Nephron progenitor cell (in vitro differentiated cells): ENCODE measurements at places on chromosomes 3 and 15.

GRCh38 chr15:101615986-101616848 is 36.0 kb downstream of the TM2D3 start:
- peaks cover 16% of the 10 kb centered on the region for H3K27me3 ChIP-seq
- peak overlapping the region; percentile 68 for H3K4me3 ChIP-seq
- H3K27ac ChIP-seq = peak overlapping the region; percentile 91
- DNase-seq = peak; percentile 77

DNA sequence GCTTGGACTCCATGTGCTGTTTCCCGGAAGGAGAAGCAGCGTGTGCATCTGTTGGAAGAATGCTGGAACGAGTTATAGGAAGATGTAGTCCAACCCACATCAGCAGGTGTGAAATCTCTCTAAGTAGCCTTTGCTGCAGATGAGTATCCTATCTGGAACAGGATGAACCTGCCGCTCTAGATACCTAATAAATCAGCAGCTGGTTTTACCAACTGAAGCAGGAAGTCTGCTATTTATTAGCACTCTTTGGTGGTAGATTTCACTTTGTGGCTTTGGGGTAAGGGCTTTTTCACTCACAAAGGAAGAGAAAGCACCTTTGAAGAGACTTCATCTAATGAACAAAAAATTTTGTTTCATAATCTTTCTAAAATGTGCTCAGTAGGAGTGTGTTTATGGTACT is 66.4 kb downstream of the DCUN1D1 start:
- H3K4me3 ChIP-seq = no peak overlapping the region
- H3K27me3 ChIP-seq = peaks cover 2% of the 10 kb centered on the region
- no peak overlapping the region for H3K27ac ChIP-seq
- no peak for DNase-seq
- H3K4me1 ChIP-seq = peaks cover 18% of the 10 kb centered on the region

DNA sequence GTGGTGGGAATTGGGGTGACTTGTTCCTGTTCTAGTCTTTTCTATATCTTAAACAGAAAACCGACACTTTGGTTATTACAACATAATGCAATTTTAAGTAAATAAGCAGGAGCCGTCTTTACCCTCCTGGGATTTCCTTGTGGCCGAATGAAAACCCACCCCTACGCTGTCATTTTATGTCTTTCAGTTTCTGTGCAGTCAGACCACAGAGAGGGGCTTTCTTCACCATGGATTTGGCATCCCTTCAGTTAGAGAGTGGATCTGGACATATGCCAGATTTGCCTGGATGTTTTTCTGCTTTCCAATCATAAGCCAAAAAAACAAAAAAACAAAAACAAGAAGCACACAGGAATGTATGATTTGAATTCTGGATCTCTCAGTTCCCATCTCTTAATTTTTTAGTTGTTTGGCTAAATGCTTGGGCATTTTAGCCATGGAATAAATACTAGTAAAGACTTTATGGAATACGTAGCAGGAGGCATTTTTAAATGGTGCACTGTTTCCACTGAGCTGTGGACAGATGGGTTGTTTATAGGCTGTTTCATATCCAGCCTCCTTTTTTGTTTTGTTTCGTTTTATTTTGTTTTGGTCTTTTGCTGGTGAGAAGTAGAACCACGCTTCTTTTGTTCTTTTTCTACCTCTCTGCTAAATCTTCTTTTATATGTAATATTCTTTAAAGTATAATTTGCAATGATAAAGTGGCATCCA is 272.9 kb downstream of the FEZF2 start:
- H3K36me3 ChIP-seq = no peaks in the 10 kb centered on the region
- peak overlapping the region; percentile 15 for H3K27ac ChIP-seq
- no peak for DNase-seq
- no peaks in the 10 kb centered on the region for H3K27me3 ChIP-seq
- no peak overlapping the region for H3K4me3 ChIP-seq

DNA sequence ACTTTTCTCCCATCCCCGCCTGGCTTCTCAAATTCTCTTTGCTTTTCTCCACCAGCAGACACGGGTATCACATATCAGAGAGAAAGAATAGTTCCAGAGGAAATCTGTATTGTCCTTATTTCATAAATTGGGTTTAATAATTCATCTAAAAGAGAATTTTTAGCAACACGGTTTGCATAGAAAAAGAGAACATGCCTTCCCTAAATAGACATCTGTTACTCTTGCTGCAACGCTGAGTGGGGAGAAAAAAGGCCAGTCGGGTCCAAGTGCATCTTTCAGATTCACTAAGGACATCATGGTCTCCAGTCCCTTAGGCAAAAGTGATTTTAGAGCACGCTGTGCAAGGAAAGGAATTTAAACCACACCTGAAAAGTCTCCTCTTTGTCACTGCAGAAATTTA is 201.3 kb downstream of the ABHD5 start:
- H3K36me3 ChIP-seq = no peaks in the 10 kb centered on the region
- peaks cover 13% of the 10 kb centered on the region for H3K27me3 ChIP-seq
- peaks cover 35% of the 10 kb centered on the region for H3K4me1 ChIP-seq
- DNase-seq = no peak
- peak overlapping the region; percentile 70 for H3K4me3 ChIP-seq

DNA sequence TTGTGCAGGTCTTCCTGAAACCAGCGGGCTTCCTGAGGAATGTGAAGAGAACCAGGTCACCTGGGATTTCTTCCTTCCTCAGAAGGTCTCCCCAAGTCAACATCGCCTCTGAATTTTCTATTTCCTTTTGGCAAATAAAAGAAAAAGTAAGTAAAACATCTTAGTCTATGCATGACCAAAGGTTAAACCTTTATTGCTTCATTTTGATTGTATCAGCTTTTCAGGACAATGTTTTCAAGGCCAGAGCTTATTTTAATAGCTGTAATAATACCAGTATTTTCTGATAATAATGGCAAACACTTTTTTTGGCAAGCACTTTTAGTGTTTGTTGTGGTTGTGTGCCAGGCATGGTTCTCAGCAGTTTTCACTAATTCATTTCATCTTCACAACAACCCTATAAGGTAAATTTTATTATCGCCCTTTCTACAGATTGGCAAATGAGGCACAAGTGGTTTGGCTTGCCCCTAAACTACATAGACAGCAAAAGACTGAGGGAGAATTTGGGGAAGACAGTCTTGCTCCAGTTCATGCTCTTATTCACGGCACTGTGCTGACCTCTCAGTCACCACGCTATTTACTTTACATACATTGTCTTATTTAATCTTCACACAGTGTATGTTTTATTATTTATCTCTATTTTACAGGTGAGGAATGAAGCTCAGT is 110.4 kb downstream of the RPL22L1 start:
- H3K36me3 ChIP-seq = no peaks in the 10 kb centered on the region
- peaks cover 18% of the 10 kb centered on the region for H3K4me1 ChIP-seq
- peaks cover 3% of the 10 kb centered on the region for H3K27me3 ChIP-seq
- H3K27ac ChIP-seq = no peak overlapping the region
- H3K4me3 ChIP-seq = no peak overlapping the region

- peaks cover 7% of the 10 kb centered on the region for H3K27me3 ChIP-seq
- H3K4me1 ChIP-seq = peaks cover 4% of the 10 kb centered on the region
- no peak overlapping the region for H3K4me3 ChIP-seq
- H3K27ac ChIP-seq = peak overlapping the region; percentile 10
Observed at GRCh38 chr15:77010312-77010686, 15.4 kb downstream of the PSTPIP1 start.

DNA sequence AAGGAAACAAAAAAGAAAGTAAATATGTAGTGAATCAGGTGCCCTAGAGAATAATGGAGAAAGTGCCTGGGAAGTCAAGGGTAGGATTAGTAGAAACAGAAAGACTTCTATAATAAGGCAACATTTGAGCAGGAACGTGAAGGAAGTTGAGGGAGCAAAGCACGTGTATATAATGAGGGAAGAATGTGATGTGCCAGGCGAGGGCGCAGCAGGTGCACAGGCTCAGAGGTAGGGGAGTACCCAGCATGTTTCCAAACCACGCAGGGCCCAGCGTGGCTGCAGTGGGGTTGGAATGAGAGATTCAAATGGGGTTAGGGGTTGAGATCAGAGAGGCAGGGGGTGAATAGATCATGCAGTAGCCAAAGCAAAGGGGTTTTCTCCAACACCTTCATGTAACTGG is 91.9 kb upstream of the VGLL4 start:
- H3K4me3 ChIP-seq = peak overlapping the region; percentile 48
- H3K27ac ChIP-seq = no peak overlapping the region
- peaks cover 16% of the 10 kb centered on the region for H3K27me3 ChIP-seq
- DNase-seq = no peak
- H3K4me1 ChIP-seq = peaks cover 28% of the 10 kb centered on the region

- DNase-seq = no peak
- H3K27me3 ChIP-seq = no peaks in the 10 kb centered on the region
- H3K4me1 ChIP-seq = no peaks in the 10 kb centered on the region
- H3K27ac ChIP-seq = no peak overlapping the region
Observed at GRCh38 chr3:159123877-159124276, 322.0 kb downstream of the MFSD1 start.

- peak; percentile 77 for DNase-seq
- peaks cover 25% of the 10 kb centered on the region for H3K27me3 ChIP-seq
- peaks cover 16% of the 10 kb centered on the region for H3K36me3 ChIP-seq
- H3K27ac ChIP-seq = peak overlapping the region; percentile 82
Observed at GRCh38 chr3:127226946-127227842, 34.3 kb downstream of the PRR23E start.

GRCh38 chr3:10772271-10773161 is 43.5 kb upstream of the SLC6A11 start:
- peaks cover 51% of the 10 kb centered on the region for H3K27me3 ChIP-seq
- no peaks in the 10 kb centered on the region for H3K36me3 ChIP-seq

- no peak overlapping the region for H3K27ac ChIP-seq
- no peak overlapping the region for H3K4me3 ChIP-seq
- peaks cover 17% of the 10 kb centered on the region for H3K27me3 ChIP-seq
- DNase-seq = no peak
- H3K4me1 ChIP-seq = peaks cover 15% of the 10 kb centered on the region
Observed at GRCh38 chr15:66288551-66289185, 4.7 kb upstream of the DIS3L start.

DNA sequence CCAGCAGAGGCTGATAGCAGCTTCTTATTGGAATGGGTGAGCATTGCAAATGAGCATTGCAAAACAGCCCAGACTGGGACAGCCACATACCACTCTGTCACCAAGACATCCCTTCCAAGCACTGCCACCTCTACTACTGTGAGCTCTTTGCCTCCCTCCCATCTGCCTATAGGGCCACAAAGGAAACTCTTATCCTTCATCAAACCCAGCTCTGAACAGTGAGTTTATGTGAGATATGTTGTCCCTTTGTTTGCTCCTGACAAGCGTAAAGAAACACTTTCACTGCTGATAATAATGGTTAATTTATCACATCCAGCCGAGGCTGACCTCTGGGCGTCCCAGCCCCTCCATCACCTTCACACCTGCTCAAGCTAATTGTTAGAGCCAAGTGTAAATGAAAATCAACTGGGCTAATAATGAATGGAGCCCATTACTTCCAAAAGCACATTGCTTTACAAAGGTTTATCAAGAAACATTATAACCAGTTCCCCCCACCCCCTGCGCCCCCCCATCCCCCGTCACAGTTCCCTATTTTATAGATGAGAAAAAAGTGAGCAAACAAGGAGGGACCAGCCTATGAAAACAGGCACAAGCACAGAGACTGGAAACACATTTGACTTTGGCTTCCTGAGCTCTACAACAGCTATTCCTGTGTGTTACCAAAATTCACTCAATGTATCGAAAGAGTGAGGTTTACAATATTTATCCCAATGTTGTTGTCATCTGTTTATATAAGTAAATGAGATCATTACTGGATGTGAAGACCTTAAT is 146.3 kb downstream of the ANXA2 start:
- peaks cover 16% of the 10 kb centered on the region for H3K27me3 ChIP-seq
- no peak overlapping the region for H3K27ac ChIP-seq
- no peaks in the 10 kb centered on the region for H3K36me3 ChIP-seq
- DNase-seq = no peak
- H3K4me3 ChIP-seq = no peak overlapping the region

GRCh38 chr15:80820092-80820491 is 40.9 kb downstream of the CEMIP start:
- peaks cover 28% of the 10 kb centered on the region for H3K27me3 ChIP-seq
- H3K27ac ChIP-seq = no peak overlapping the region
- no peak overlapping the region for H3K4me3 ChIP-seq
- no peak for DNase-seq
- no peaks in the 10 kb centered on the region for H3K4me1 ChIP-seq

GRCh38 chr15:20356444-20356910 is 185.1 kb downstream of the GOLGA6L6 start:
- no peak overlapping the region for H3K27ac ChIP-seq
- no peaks in the 10 kb centered on the region for H3K27me3 ChIP-seq
- no peak for DNase-seq
- no peak overlapping the region for H3K4me3 ChIP-seq
- H3K36me3 ChIP-seq = peaks cover 12% of the 10 kb centered on the region

- H3K4me1 ChIP-seq = no peaks in the 10 kb centered on the region
- no peak for DNase-seq
- H3K27me3 ChIP-seq = no peaks in the 10 kb centered on the region
- no peak overlapping the region for H3K4me3 ChIP-seq
Observed at GRCh38 chr3:146092230-146092629, 68.8 kb downstream of the PLOD2 start.

DNA sequence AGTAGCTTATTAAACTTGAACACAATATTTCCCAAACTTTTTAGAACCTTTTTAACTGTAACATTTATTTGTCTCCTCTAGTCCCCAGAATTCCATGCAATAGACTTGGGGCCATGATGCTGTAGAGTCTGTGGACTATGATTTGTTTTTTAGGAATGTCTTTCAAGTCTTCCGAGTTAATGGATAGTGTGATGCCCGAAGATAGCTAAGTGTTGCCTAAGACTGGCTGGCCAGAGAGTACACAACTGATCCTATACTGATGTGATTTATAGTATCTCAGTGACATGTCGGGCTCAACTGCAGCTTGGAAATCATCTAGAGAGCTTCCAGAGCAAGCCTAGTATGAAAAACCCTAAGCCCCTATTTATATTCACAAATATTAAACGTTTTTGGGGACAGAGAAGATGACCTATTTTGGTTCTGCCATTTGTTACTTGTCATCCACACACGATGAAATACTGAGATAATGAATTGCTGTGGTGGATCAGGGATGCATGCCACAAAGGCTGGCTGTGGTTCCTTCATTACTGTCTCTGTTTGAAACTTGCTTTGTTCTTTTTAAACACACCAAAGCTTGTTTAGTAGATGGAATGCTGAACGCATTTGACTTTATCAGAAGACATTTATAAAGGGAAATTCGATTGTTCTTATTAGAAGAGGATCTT is 507.4 kb downstream of the TAFA4 start:
- H3K27me3 ChIP-seq = no peaks in the 10 kb centered on the region
- no peaks in the 10 kb centered on the region for H3K4me1 ChIP-seq
- no peak for DNase-seq
- no peak overlapping the region for H3K27ac ChIP-seq
- no peak overlapping the region for H3K4me3 ChIP-seq
- no peaks in the 10 kb centered on the region for H3K36me3 ChIP-seq

DNA sequence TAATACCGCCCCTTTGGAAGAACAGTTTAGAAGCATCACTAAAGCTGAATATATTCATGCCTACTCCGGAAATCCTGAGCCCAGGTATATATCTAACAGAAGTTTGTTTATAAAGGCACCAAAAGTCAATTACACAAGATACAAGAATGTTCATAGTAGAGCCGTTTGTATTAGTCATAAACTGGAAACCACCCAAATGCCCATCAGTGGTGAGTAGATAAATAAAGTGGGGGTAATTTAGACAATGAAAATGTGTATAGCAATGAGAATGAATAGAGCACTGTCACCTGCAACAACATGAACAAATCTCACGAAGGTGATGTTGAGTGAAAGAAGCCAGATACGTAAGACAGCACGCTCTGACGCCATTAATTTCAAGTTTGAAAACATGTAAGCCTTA is 68.3 kb upstream of the GLCE start:
- H3K4me1 ChIP-seq = peaks cover 76% of the 10 kb centered on the region
- H3K27ac ChIP-seq = no peak overlapping the region
- no peak for DNase-seq
- H3K4me3 ChIP-seq = no peak overlapping the region
- H3K27me3 ChIP-seq = peaks cover 75% of the 10 kb centered on the region
